Activated CD8-positive, alpha-beta memory T cell treated with anti-CD3 and anti-CD28 coated beads, Interleukin-2, amount 50 U/mL, for 4 hours (primary cell): ENCODE measurements at places on chromosomes 3 and 15.

GRCh38 chr15:47674586-47675232 is 42.6 kb upstream of the SEMA6D start:
- DNase-seq, result no peak

DNA sequence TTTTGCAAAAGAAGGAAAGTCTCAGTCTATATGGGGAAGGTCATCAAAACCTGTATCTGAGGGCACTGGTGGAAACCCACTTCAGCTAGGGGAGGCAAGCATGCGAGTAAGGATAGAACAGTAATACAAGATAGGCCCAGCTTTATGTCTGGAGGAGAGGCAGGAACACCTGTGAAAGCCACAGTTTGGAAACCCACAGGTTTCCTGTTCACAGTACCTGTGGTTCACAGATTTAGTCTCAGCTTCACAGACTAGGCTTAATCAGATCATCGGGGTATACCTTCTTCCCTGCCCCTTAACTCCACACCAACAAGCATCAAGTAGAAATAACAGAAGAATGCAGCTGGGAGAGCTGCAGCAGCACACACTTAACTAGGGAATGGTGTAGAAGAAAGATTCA is 36.2 kb downstream of the C2CD4B start:
- DNase-seq, result no peak

GRCh38 chr3:128343287-128344051 is 123.2 kb downstream of the DNAJB8 start:
- DNase-seq, result no peak

DNA sequence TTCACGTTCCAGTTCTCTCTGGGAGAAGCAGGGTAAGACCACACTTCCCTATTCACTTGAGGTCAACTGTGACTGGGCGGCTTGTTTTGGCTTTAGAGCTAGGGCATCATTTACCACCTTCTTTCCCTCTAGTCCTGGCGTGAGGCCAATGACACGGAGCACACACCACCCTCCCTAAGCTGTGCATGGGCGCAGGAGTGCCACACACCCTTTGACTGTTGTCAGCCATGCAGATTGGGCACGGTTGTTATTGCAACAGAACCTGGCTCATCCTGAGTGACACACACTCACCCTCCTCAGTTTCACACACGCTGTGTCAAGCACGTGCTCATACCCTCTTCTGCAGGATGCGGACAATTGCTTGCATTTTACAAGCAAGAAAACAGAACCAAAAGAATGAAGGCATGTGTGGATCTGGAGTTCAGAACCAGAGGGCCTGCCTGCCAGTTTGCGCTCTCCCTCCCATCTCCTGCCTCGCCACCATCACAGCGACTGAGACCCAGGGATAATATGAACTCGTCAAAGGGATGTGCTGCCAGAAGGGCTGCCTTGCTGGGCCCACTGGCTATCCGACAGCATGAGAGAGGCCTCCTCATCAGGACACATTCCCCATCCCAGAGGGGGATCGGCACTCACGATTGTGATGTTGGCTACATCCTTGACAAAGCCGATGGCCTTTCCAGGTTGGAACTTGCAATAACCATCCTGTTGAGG is 17.6 kb downstream of the CTSH start:
- DNase-seq, result no peak

DNA sequence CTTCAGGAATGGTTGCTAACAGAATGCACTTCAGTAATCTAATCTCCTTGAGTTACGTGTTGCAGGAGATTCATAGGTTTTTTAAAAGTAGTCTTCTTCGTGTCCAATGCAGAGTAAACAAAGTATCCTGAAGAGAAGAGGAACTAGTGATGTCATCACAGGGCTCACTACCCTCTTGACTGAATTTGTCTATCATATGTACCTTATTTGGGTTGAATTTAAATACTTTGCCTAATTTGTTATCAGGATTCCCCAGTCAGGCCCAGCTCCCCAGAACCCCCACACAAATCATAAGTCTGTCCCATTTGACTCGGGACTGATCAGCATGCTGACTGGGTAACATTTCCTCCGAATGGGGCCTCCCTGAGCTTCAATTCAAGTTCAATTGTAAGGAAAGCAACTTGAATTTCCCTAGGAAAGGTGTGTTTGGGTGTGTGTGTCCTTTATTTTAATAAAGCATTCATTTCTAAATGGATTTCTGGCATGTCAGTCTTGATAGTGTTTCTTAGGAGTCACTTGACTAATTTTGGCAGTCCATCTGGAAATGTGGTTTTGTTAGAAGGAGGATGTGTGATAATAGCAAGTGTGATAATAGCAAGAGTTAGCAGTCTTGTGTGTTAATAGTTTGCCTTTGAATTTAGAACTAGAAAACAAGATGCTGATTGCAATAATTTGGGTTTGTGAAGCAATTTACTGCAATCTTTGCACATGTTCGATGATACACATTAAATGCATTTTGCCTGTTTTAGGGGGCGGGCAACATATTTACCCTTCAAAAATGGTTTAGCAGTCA is 21.9 kb downstream of the OXNAD1 start:
- DNase-seq, result no peak

DNA sequence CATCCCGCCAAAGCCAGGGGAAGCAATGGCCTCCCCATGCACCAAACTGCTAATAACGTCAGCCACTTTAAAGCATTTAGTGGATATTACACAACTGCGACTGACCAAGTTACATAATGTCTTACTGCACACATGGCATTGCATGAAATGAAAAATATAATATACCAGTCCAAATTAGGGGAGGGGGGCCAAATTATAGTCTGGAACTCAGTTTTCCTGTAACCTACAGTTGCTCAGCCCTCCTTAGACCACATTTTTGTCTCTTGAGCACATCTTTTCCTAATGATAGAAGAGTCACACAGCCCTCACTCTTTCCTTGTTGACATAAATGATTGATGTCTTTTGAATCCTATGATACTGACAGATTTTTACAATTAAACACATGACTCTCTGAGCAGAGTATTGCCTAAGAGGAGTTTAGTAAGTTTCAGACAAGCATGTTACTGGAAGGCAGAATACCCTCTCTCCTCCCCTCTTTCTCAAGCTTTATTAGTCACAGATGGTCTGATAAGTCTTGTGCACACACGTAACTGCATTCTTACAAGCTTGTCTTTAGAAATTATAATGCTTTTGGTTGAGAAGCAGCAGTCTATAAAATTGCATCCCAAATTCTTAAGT is 1.1 kb upstream of the PLD1 start:
- DNase-seq, result no peak

GRCh38 chr15:98213346-98213979 is 253.0 kb downstream of the ARRDC4 start:
- no peak for DNase-seq

DNA sequence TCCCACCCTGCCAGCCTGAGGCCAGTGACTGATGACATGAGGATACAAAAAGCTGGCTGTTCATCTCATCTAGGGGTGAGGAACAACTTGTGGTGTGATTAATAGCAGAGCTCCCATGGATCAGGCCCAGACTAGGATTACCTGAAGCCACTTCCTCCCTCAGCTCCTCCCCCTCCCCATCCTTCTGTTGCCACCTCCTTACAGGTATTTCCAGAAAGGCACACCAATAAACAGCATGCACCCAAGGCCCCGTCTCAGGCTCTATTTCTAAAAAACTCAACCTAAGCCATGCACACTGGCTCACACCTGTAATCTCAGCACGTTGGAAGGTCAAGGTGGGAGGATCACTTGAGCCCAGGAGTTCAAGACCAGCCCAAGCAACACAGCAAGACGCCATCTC is 54.1 kb downstream of the SRGAP3 start:
- DNase-seq, result no peak

DNA sequence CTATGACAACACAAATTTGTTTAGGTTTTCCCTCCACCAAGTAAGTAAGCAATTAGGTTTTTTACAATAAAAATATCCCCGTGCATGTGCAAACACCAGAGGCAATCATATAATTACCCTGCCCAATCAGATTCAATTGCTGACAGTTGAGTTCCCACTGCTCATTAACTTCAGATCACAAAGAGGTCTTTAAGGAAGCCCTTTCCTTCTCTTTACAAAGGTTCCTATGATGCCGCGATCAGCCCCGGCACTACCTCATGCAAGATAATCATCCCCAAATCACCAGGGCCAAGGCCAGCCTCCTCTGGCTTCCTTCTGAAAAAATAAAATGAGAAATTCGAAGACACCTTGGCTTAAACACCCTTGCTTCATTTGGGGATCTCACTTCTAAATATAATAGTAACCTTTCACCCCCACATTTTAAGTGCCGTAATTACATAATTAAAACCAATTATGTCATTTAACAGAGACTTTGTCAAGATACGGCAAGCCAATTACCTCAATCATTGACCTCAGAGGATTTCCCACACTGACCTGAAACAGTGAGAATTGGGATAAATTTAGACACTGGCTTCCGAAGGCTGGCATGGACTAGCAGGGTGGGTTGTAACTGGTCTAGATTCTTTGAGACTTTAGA is 121.3 kb upstream of the WNT5A start:
- DNase-seq, result no peak

DNA sequence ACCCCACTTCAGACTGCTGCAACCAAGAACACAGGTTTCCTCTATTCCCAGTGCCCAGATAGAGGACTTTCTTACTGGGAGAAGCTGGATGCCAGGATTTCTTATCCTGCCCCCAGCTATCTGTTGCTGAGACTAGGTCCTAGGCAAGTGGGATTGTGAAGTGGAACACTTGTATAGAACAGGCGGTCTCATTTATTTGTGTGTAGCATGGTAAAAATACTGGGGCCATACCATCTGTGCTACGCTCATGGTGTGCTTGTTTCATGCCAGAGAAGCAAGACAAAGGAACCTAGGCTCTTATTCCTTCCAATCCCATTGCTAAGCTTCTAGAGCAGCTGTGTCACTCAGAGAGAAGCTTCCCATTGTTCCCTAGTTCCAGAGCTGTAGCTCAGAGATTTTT is 191.5 kb upstream of the EPHA6 start:
- no peak for DNase-seq

DNA sequence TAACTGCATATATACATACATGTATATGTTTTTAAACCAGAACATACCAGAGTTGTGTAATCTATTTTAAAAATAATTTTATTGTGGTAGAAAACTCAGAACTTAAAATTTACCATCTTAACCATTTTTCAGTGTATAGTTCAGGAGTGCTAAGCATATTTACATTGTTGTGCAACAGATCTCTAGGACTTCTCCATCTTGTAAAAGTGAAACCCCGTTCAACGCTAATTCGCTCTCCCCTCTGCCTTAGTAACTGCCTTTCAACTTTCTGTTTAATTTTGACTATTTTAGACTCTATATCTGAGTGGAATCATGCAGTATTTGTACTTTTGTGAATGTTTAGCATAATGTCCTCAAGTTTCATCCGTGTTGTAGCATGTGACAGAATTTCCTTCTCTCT is 51.8 kb upstream of the SSR3 start:
- DNase-seq, result no peak
